ENCODE measurements at places on chromosomes 2 and 18. TPM values are rescaled to one million over a fixed set of nuclear protein-coding genes. Genes with fewer than 3 reads are reported as not detected.

RPRM gene
- 1.5 TPM for total RNA-seq

- H3K4me3 ChIP-seq: no peak overlapping the region
- no peaks in the 10 kb centered on the region for H3K36me3 ChIP-seq
- H3K4me1 ChIP-seq: no peaks in the 10 kb centered on the region
- H3K27ac ChIP-seq: no peak overlapping the region
Observed at GRCh38 chr2:47558768-47559684, 156.1 kb downstream of the MSH2 start.

DNA sequence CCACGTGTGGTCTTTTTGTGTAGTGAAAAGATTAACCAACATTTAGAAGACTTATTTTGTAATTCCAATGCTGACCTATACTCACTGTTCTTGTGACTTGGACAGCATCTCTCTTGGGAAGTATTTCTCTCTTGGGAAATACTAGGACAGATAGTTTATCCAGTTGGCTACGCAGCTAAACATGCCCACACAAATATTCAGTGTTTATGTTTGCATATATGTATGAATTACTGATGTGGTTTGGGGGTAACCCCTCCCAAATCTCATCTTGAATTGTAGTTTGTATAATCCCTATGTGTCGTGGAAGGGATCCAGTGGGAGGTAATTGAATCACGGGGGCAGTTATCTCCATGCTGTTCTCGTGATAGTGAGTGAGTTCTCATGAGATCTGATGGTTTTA is 2062.3 kb upstream of the CELF4 start:
- no peaks in the 10 kb centered on the region for H3K4me1 ChIP-seq
- no peaks in the 10 kb centered on the region for H3K36me3 ChIP-seq
- no peak overlapping the region for H3K27ac ChIP-seq
- no peak overlapping the region for H3K4me3 ChIP-seq

MEMO1 gene
- total RNA-seq: 30.8 TPM

- no peak for DNase-seq
- H3K27me3 ChIP-seq: no peaks in the 10 kb centered on the region
- no peaks in the 10 kb centered on the region for H3K36me3 ChIP-seq
- no peak overlapping the region for H3K27ac ChIP-seq
Observed at GRCh38 chr2:224126003-224126402, 86.9 kb upstream of the SERPINE2 start.

- no peak overlapping the region for H3K4me3 ChIP-seq
- H3K36me3 ChIP-seq: no peaks in the 10 kb centered on the region
- DNase-seq: no peak
Observed at GRCh38 chr18:35268821-35269220, 21.2 kb downstream of the ZSCAN30 start.

DNA sequence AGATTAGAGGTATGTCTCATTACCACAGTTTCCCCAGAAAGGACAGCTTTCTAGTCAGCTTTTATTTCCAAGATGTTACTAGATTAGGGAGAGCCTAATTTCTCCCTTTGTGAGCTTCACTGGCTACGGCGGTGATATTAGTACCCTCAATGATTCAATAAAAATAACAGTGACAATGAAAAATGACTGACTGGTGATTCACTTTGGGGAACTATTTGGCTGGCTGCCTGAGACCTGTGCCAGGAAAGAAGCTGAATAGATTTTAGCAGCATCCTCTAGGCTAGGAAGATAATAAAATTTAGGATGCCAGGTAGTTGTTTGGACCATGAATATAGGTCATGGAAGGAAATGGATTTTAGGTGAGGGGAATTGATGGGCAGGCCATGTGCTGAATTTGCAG is 178.7 kb downstream of the FMNL2 start:
- DNase-seq: no peak
- H3K4me3 ChIP-seq: no peak overlapping the region
- no peaks in the 10 kb centered on the region for H3K36me3 ChIP-seq
- no peaks in the 10 kb centered on the region for H3K27me3 ChIP-seq
- no peak overlapping the region for H3K27ac ChIP-seq

All from spleen (tissue), 13 donors.